ENCODE measurements at places on chromosomes 11 and 22.

- DNase-seq = no peak
These were observed 44.1 kb downstream of the DCUN1D5 start for GRCh38 chr11:103047837-103048236.

DNA sequence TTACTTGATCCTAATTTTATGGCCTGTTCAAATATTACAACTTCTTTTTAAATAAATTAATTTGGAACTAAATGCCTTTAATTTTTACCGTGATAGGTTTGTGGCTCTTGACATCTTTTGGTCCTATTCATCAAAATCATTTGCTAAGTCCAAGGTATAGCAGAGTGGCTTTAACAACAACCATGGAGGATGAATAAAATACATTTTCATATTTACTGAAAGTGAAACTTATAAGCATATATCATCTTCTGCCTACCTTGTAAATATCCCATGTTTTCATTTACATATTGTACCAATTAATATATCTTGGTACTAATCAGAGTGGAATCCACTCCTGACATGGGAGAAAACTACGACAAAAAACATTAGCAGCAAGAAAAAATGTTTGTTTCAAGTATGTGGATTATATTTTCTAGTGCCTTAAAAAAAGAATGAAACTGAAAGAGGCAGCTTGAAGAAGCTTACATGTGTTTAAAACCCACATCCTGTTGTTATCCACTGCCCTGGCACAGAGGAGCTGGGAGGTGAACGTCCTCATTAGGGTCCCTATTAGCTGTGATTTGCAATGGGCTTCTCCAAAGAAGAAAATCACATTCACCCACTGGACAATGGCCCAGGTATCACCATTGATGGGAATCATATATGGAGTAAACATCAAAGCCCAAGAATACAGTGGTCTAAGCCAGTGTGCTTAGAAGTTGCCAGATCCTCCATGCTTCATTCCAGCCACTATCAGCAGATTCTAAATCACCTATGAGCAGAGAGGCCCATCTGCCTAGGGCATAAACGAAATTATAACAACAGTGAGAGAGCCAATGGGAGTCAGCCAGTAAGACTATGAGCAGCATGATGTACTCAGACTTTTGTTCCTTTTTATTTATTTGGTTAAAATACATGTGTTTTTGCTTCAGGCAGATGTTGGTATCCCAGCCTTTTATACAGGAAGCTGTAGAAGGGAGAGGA lies 84.7 kb downstream of the MAML2 start:
- no peak for DNase-seq

GRCh38 chr22:43566021-43566420 lies 154.2 kb downstream of the MPPED1 start:
- DNase-seq = no peak

GRCh38 chr22:19149047-19149883 lies 827 bp downstream of the GSC2 start:
- DNase-seq = no peak

- no peak for DNase-seq
These were observed at the start of gene JHY for GRCh38 chr11:122882189-122882856. JHY (plus strand) TSS chr11:122882759; CDS start chr11:122885850, 3,091 bp downstream.

DNA sequence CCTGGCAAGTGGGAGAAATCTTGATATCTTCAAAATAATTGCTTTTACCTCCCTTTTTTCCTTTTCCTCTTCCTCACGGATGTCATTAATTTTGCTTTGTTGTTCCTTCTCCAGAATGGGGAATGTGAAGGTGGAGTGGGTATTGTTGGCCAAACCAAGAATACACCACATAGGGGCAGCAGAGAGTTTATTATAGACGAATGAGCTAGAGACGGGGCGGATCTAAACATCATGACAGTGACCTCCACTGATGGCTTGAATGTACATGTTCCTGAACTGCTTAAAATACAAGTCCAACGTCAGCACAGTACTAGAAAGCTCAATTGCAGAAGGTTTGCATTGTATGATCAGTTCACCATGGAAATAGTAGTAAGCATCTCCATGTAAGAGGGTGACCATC lies 122.3 kb upstream of the SNX19 start:
- no peak for DNase-seq

DNA sequence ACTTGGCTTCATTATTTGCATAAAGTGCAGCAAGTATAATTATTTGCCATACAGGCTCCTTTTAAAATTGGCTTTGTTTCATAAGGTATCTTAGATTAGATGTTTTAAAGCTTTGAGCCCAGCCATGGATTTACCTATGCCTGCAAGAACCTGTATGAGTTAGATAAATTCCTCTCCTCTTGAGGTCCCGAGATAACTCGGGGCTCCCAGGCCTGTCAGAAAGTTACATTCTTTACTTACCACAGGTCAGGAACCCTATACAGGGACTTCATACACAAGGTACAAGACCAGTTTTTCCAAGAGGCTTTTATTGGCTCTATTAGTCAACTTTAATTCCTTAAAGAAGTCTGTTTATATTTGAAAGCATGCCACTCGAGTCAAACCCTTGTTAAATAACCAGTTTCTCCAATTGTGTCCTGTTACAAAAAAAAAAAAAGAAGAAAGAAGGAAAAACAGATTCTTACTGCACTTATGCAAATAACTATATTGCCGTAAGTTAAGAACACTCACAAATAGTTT lies 2.3 kb upstream of the C1QTNF6 start:
- no peak for DNase-seq

- no peak for DNase-seq
These were observed 26.5 kb downstream of the GLB1L2 start for GRCh38 chr11:134358165-134358855.

All from inflammatory macrophage treated with lipopolysaccharide for 1 hour (primary cell).